ENCODE measurements at places on chromosomes 5 and 9. TPM values are rescaled to one million over a fixed set of nuclear protein-coding genes. Genes with fewer than 3 reads are reported as not detected.

Gene TMEFF1
- polyA plus RNA-seq: not detected

GRCh38 chr9:136996361-136997292 is at the start of gene CLIC3:
Gene CLIC3, minus strand, starts transcription at chr9:136996568. Its CDS starts 25 bp downstream, at chr9:136996543.
- peak; percentile 39 for DNase-seq

Gene PCDHB14
- not detected for polyA plus RNA-seq

DNA sequence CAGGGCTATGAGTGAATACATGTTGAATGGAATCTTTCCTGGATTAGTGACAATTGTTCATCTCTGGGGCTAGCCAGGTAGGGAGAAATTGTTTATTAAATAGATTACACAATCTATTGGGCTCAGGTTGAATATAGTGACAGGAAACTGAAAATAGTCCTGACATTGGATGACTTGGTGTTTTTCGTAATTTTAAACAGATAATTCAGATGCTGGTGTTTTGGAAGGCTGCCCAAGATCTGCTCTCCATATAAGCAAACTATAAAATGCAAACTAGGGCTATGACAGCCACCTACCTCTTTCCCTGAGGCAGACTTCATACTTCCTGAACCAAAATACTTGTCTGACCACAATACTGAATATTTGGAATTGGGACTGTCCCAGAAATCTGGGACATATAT is 99.1 kb downstream of the ENC1 start:
- no peak for DNase-seq

DNA sequence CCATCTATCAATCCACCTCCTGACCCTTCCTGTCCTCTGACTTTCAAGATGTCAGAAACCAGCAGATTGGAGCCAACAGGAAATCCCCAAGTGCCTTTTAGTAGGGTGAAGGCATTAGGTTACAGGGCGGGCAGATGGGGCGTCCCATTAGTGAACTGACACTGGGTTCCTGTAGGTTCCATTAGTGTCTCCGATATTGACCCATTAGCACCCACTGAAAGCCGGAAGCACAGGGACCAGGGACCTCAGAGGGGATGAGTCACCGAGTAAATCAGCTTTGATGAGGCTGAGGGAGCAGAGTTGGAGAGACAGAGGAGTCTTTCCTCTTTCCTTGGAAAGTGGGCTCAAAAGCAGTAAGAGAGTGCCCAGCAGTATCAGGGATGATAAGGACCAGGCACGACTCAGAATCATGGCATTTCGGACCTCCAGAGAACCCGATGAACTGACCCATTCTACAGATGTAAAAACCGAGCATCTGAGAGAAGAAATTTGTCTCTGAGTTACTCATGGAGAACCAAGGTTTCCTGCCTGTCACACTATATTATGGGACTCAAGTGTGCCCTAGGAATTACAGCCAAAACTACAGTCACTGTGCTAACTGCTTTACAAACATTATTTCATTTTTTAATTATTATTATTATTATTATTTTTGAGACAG is 47.2 kb upstream of the FABP6 start:
- DNase-seq: no peak

All from naive B cell (primary cell).